Stimulated activated CD8-positive, alpha-beta memory T cell treated with anti-CD3 and anti-CD28 coated beads, Interleukin-4, amount 100 ng/mL, for 48 hours (primary cell): ENCODE measurements at places on chromosomes 2 and 18.

DNA sequence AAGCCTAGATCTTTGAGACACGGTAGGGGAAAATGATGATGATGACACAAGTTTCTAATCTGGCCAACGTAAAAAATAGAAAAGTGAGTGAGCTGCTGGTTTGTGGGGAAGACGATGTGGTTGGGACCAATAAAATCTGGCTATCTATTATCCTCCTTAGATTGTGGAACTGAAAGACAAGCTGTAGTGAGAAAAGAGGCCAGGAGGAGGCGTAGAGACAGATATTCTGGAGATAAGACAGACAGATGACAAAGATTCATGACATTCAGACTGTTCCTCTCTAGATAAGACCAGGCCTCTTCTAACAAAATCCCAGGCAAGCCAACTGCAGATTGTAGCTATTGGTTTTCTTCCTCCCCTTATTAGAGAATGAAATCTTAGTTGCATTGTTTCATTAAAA lies 376.3 kb upstream of the UBE2E3 start:
- no peak for DNase-seq

GRCh38 chr2:24238158-24238557 lies 63.3 kb downstream of the FAM228A start:
- no peak for DNase-seq

- no peak for DNase-seq
These were observed 58.2 kb downstream of the FSIP2 start for GRCh38 chr2:185796758-185797157.

- DNase-seq: no peak
These were observed 220.8 kb upstream of the GALNT5 start for GRCh38 chr2:157036726-157037125.

GRCh38 chr18:44689736-44690135 lies 9.0 kb downstream of the SETBP1 start:
- no peak for DNase-seq

- peak; percentile 83 for DNase-seq
These were observed 45.6 kb downstream of the MEX3C start for GRCh38 chr18:51151568-51152511.

DNA sequence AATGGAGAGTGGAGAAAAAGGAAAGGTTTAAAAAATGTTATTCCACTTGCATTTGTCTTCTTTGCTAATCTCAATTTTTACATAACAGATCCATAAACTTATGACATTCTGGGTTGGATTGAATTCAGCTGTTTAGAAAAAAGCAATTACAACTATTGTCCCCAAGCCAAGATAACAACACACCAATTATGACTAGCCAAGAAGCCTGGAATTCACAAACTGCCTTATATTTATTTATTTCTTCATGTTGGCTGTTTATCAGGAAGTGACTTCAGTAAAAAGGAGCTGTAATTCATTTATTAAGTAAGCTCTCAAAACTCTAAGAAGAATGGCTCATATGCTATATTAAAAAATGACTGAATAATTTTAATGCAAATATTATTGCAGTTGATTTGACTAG lies 137.4 kb downstream of the CALCRL start:
- no peak for DNase-seq

GRCh38 chr2:50343150-50343830 lies 688.6 kb downstream of the NRXN1 start:
- DNase-seq: no peak

DNA sequence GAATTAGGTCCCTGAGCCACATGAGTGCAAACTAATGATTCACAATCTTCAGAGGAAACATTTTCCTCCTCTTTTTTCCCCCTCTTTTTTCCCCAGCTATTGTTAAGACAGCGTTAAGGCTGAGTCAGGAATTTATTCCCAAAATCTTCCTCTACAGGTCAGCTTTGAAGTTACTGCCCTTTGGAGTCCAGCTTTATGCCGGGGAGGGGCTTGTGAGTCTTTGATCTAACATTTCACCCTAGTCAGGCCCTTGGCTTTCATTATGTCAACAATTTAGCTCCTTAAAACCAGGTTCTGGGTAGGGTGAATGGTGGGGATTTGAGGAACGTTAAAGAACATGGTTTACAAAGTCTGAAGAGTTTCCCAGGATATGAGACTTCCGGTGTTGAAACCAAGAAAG lies 91.0 kb upstream of the LYPD1 start:
- no peak for DNase-seq

GRCh38 chr2:37721201-37721560 lies 49.7 kb upstream of the CDC42EP3 start:
- DNase-seq: no peak

DNA sequence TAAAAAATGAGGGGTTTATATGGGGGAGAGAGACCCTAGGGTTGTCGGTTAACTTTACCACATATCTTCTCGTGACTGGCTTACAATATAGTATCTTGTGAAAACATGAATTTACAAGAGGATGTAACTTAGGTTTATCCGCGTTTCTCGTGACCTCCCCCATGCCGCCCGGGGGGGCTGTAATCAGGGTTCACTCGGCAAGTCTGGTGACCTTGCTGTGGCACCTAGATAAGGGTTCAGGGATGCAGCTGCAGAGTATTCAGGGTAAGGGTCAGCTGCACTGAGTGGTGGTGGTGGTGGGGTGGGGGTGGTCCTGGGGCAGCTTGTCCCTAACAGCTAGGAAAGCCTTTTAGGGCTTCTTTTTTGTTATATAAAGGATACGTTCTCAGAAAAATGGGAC lies 112.3 kb downstream of the LYPD1 start:
- DNase-seq: no peak

DNA sequence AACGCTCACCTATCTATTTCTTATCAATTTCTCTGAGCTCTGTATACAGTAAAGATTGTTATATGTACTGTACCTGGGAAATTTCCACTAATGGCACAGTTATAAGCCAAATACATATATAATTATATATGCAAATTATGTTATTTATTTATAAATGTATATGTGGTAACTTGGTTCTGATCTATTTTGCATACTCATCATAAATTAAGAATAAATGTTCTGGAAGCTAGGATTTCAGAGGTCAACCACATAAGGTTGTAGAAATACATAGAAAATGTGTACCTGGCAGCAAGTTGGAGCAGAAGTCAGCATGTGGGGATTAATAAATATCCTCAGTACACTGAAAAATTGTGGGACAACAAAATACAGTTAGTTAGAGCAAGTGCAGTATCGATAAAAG lies 353.7 kb upstream of the ZNF521 start:
- DNase-seq: no peak

DNA sequence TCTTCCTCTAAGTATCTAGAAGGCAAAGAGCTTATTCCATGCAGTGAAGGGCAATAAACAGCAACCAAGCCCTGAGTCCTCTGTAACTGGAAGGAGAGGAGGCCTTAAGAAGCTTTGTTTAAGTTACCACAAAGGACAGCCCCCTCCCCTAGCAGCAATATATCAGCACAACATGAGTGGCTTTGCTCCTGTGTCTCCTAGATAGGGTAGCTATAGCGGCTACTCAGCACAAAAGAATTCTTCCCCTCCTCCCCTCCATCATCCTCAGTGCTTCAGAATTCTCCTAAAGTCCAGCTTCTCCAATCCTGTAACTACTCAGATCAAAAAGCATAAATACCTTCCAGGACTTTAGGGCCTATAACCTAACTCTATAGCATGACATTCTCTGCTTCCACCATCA lies 16.5 kb downstream of the SUMO1 start:
- DNase-seq: no peak

DNA sequence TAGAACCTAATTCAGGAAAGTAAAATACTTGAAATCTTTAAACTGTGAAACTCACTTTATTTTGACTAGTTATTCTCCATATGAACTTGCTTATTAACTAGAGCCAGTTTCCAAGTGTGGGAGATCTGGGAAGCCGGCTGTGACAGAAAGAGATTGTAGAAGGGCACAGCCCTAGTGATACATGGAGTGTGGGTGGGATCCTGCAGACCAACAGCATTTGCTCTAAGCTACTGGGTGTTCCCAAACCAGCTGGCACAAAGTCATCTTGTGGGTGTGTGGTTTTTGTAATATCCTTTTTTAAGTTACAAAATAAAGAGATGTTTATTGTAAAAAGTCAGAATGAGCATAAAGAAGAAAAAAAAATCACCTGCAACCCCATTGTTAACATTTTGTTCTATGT lies 3.4 kb downstream of the DUSP19 start:
- no peak for DNase-seq

DNA sequence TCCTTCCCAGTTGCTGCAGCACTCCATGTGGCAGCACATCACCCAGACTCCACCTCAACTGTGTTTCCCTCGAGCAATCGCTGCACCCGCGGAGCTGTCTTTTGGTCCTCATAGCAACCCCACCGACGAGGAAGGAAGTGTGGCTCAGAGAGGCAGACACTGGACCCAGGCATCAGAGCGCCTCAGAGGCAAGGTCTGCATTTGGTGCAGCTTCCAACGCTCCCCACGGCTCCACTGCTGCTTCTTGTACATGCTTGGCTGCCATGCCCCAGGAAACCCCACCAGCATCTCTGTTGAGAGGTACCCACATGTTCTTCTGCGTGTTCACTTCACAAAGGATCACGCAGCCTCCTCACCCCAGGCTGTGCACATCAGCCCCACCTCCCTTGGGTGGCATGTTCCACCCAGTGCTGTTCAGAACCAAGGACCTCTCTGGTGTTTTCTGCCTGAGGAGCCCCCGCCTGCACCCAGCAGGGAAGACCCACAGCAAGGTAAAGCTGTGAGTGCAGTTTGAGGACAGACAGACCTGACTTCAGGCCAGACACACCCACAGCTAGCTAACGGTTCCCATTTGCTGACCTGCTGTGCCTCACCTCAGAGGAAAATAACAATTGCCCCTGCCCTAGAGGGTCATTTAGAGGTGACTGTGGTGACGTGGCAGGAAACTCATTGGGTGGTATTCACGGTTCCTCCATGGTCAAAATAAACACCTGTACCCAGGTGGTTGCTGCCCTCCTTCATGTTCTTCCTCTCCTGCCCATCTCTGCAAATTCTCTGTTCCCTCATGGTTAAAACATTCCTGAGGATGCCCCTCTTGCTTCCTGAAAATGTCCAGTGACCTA lies 326.3 kb upstream of the MYT1L start:
- DNase-seq: no peak

DNA sequence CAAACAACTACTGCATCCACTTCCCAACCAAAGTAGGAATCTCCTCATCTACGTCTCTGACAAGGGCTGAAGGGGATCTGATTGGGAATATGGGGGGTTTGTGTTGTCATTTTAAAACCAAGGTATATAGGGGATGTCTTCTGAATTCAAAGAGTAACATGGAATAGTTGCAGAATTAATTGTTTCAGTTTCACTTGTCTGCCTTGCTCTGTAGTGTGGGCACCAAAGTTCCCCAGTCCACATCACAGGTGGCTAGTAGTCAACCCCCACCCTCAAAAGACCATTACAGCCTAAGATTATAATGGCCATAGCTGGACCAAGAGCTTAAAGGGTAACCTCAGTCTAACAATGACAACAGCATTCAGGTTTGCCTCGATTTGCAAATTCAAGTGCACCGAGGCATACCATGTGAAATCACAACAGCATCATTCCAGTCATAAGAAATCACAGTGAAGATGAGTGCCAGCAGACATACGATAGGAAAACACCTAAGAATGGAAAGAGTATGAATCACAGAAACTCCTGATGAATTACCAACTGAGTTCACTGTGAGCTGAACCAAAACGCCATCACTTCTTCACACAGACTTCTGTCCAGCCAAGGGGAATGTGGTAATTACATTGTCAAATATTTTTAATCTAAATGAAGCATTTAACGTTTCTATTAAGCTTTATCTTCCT lies 52.4 kb downstream of the MYO5B start:
- DNase-seq: no peak

- DNase-seq: no peak
These were observed 217.2 kb upstream of the PKDCC start for GRCh38 chr2:41830600-41830999.

- DNase-seq: no peak
These were observed 131.2 kb downstream of the THADA start for GRCh38 chr2:43464590-43464989.

GRCh38 chr2:68909793-68910674 lies 38.8 kb upstream of the BMP10 start:
- DNase-seq: peak; percentile 87

DNA sequence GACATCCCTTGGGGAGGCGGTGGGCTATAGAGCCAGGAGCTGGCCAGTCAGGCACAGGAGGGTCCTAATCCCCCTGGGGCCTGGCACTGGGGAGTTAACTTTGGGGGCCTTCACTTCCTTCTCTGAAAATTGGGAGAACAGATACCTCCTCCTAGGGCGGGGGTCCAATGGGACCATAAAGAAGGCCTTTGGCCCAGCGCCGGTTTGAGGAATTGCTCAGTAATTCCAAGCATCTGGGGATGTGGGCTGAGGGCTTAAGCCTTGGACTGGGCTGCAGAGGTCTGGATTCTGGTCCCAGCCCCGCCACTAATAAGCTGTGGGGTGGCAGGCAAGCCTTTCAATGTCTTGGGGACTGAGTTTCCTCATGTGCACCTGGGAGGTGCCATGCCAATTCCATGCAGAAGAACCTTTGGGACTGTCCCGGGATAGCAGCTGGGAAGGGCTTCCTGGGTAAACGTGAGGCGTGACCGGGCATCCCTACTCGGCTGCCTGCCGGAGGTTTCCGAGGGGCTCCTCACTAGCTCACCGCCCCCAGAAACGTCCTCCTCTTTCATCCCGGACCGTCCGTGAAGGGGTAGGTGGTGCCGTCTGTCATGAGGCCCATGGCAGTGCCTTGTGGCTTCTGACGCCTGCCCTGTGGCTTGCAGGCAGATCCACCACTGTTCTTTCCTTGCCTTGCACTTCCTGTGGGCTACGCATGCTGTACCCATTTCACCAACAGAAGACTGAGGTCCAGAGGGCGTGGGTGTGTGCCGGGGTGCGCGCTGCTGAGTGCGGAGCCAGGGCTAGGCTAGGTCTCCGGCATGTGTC lies 67.4 kb upstream of the HPCAL1 start:
- DNase-seq: no peak

GRCh38 chr2:101160454-101160853 lies 9.3 kb upstream of the TBC1D8 start:
- DNase-seq: no peak

DNA sequence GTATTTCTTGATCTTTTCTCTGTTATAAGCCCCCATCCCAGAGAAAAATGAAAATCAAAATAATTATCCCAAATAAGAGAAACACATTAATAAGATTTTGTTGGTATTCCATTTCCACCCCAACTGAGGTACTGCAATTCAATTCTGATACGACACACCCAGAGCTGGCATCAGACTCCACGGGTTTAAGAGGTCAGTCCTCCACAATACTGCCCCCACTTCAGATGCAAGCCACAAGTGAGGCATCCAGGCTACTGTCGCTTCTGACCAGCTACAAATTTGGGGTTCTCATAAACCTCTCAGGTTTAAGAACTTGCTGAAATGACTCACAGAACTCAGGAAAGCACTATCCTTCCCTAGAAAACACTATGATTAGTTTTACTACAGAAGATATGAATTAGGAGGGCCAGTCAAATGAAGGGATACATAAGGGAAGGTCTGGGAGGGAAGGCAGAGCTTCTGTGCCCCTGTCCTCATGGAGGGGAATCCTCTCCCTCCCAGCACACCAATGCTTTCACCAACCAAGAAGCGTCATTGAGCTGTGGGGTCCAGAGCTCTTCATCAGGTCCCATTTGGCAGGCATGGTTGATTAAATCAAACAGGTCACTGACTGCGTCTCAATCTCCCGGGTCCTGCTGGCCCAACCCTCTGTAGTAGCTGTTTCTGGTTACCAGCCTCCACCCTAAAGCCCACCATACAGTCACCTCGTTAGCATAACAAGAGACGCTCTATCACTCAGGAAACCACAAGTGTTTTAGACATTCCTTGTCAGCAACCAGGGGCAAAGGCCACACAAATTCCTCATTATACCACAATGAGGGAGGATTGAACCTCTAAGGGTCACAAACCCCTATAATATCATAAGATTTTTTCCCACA lies 46.2 kb downstream of the IWS1 start:
- no peak for DNase-seq
